Fibroblast of skin of left biceps (primary cell): ENCODE measurements at places on chromosomes 13 and 19.
A peak's percentile ranks its signal among the peaks of the same experiment; 100 is the strongest.

GRCh38 chr13:32723987-32724386 is 137.7 kb downstream of the PDS5B start:
- no peak for DNase-seq

DNA sequence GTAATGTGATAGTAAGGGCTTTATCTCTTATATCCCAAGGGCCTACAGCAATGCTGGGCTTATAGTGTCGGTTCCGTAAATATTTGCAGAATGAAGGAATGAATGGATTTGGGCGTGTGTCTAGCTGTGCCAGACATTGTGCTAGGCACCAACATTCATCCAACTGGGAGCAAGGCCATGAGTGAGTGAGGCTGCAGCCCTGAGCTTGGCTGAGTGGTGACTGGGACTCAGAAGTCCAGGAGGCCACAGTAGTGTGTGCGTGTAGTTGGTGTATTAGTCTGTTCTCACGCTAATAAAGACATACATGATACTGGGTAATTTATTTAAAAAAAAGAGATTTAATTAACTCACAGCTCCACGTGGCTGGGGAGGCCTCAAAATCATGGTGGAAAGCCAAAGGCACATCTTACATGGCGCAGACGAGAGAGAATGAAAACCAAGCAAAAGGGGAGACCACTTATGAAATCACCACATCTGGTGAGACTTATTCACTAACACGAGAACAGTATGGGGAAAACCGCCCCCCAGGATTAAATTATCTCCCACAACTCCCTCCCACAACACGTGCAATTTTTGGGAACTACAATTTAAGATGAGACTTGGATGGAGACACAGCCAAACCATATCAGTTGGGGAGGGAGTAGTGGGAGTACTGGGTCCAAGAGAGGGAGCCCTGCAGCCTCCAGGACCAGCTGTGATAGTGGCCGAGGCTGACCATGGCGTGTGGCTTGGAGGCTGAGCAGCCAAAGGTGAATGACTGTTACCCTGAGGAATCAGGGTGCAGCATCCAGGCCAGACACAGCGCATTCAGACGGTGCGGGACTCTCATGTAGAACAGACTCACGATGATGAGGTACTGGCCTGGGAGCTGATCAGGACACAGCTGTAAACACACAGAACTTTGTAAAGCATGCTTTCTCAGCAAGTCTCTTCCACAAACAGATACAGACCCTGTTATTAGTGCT is 104.6 kb downstream of the TEX26 start:
- DNase-seq: no peak

DNA sequence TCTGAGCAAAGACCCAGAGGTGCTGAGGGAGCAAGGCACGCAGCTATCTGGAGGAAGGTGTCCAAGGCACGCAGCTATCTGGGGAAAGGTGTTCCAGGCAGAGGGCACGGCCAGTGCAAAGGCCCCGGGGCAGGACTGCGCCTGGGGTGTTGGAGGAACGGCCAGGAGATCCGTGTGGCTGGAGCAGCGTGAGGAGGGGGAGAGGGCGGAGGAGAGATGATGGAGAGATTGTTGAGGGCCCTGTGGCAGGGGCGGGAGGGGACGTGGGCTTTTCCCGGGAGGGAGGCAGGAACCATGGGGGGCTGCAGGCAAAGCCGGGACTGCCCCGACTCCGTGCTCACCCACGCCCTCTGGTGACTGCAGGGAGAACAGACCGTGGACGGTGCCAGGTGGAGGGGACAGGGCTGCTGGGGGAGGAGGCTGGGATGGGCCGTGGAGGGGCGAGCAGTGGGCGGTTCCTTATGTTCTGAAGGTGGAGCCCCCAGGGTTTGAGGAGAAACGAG is 13.3 kb upstream of the MISP start:
- no peak for DNase-seq

DNA sequence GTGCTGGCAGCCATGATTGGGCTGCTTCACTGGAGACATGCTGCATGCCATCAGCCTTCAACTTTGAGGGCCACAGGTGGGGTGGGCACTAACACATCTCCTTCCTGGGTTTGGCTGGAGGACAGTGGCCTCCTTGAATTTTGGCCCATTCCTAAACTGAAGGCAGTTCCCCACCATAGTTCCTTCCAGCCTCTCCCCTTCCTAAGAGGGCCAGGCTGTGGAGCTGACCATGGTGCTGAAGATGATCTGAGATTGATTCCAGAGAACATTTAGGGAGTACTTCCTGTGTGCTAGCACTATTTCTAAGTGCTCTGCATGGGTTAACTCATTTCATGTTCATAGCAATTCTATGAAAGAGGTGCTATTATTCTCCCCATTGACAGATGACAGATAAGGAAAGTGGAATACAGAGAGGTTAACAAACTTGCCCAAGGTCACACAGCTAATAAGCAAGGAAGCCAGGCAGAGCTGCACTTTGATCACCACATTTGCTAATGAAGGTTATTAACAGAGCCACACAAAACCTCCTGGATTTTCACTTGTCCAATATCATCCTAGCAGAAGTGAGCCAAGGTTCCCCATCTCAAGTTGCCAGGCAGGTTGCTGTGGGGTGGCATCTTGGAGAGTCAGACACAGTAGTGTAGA is 175.3 kb downstream of the ZIC5 start:
- peak; percentile 2 for DNase-seq

DNA sequence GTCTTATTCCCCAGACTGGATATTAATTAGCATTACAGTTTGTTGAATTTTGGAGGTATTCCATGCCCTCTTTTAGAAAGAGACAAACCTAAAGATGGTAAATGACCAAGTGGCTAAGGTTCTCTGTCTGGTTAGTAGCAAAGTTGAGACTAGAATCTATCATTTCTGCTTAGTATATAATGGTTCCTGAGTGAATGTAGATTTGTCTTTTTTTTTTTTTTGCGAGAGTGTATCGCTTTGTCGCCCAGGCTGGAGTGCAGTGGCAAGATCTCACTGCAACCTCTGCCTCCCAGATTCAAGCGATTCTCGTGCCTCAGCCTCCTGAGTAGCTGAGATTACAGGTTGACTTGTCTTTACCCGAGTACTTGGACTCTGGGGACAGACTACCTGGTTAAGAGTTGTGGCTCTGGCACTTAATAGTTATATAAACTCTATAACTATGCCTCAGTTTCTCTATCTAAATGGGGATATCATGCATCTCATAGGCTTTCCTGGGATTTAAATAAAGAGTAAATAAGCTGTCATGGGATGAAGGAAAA is 2.7 kb downstream of the NAA16 start:
- no peak for DNase-seq

DNA sequence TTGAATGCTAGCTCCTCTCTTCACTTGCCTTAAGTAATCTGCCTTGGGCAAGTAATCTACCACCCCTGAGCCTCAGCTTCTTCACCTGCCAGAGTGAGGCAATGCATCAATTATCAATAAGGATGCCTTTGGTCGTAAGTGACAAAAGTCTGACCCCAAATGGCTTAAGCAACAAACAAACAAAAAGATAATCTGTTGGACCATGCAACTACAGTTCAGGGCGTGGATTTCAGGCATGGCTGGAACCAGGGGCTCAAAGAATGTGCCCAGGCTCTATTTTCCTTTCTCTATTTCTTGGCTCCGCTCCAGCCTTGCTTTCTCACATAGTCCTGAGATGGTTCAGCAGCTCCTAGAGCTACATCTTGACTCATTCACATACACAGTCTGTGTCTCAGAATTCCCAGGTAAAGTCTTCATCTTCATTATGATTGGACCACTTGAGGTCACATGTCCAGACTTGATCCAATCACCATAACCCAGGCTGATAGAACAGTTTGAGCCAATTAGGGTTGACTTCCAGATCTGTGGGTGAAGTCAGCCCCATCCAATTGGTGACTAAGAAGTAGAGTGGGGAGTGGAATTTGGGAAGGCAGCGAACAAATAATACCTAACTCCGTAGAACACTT is 29.6 kb downstream of the ACSBG2 start:
- DNase-seq: no peak

DNA sequence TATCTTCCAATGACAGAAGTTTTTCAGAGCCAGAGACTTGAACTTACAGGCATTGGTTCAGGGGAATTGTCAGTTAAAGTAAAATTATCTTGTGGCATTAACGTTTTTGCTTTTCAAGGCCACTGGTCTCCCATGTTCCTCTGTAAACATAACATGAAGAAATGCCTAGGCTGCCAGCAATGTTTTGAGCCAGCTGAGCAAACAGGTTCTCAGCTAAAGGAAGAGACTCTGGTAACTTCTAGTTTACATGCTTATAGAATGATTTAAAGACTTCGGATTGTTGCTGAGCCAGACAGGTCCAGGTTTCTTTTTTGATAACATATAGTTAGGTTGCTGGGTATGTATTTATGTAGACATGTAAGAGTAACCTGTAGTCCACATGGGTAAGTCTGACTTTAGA is 35.7 kb downstream of the ZNF493 start:
- DNase-seq: no peak

DNA sequence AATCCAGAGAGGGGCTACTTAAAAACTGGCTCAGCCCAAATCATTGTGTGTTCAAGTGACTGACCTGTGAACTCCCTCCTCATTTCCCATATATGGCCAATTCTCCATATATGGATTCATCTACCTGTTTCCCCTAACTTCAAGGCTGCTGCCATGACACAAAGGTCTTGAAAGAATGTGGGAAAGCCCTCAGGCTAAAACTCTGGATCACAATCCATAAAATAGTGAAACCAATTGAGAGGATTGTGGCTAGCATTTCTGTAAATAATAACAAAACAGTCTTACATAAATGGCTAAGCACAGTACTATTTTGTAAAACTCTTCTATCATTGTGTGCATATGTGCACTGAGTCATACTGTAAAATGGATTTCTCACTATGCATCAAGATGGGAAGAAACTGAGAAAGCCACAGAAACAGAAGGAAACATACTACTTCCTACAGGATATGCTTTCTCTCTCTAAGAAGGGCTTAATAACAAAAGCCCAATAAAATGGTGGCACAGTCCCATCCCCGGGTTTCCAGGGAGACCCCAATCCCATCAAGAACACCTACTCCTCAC is 80.5 kb downstream of the FOXO1 start:
- DNase-seq: no peak

DNA sequence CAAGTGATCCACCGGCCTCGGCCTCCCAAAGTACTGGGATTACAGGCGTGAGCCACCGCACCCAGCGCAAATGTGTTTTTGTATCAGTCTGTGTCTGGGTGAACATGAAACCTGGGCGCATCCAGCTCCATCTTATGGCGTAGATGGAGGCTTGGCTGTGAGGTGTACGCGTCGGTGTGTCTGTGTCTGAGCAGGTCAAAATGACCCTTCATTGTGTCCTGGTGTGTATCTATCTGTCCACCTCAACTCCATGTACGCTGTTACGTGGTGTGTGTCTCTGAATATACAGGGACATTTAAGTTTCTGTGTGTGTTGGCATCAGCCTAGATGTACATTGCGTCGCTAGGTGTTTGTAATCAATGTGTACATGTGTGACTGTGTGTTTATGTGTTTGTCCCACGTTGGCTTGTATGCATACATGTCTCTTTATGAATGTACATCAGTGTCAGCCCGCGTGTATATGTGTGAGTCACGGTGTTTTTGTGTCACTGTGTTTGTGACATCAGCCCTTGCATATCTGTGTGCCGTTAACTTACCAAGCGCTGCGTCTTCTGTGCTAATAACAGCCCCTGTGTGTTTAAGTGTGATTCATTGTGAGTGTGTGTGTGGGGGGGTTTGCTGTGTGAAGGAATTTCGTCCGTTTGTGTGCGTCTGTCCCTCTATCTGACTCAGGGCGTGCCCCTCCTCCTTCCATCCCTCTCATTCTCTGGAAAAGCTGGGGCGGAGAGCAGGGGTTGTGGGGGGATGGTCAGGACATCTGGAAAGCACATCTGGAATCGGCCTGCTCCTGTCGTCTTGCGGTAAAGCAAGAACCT is 6.4 kb downstream of the AXL start:
- peak; percentile 97 for DNase-seq

- DNase-seq: no peak
Measured at GRCh38 chr19:5897189-5897969, 6.2 kb downstream of the NDUFA11 start.

GRCh38 chr13:99320693-99321481 is 13.7 kb upstream of the GPR183 start:
- DNase-seq: peak; percentile 62
